ENCODE measurements at places on chromosomes 12 and 14.

- DNase-seq = no peak
These were observed 29.7 kb downstream of the PRMT8 start for GRCh38 chr12:3520711-3521110.

GRCh38 chr14:71629765-71630492 is 302.3 kb upstream of the RGS6 start:
- no peak for DNase-seq

DNA sequence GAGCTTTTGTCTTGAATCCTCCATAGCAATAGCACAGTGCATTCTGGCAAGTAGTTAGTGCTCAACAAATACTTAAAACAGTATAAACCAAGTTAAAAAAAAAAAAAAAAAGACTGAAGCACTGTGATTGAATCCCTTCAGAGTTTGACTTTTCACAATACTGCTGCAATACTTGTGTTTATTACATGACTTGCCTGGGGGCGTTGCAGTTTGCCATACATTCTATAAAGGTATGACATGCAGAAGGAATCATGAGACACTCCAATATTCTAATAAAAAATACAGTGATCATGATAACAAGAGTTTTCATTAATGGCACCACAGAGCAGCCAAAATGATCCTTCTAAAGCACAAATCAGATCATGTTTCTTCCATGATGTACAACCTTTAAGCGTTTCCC is 205.0 kb upstream of the CDKN3 start:
- no peak for DNase-seq

DNA sequence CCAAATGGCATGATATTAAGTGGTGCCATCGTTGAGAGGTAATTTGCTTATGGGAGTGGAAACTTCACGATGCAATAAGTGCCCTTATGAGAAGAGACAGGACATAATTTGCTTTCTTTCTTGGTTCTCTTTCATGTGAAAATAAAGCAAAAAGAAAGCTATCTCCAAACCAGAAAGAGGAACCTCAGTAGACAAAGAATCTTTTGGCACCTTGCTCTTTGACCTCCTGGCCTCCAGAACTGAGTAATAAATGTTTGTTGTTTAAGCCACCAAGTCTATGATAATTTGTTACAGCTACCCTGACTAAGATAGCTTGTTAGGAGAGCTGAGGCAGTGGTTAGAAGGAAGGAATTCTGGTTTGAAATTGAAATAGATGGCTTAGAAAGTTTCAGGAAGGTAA is 39.6 kb downstream of the CCER1 start:
- DNase-seq = no peak

DNA sequence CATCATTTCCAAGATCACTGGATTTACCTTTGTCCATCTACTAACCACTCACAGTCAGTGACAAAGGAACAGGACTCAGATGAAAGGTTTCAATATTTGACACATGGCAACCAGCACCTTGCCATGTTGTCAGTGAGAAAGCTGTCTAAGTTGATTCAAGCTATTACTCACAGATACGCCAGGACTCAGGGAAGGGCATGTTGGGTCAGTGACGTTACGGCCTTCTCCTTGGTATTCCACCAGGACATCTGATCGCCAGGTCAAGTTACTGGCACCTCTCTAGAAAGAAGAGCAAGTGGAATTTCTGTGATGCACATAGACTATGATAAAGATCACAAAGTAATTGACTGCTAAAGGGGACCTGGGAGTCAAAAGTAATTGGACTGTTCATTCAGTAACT is 36.4 kb downstream of the GNS start:
- no peak for DNase-seq

Data from stimulated activated CD4-positive, alpha-beta T cell treated with anti-CD3 and anti-CD28 coated beads, Interleukin-1b, Interleukin-23, amount 100 ng/mL, for 1 hour (primary cell).